HCT116 (cell line): ENCODE measurements at places on chromosomes 7 and 10. TPM values are rescaled to one million over a fixed set of nuclear protein-coding genes. Genes with fewer than 3 reads are reported as not detected.

ITIH2 gene
- total RNA-seq = 0.57 TPM

ITGB8 gene
- total RNA-seq = 2.4 TPM

CNPY1 gene
- not detected for total RNA-seq

BET1 gene
- total RNA-seq = 17.2 TPM

HMX3 gene
- total RNA-seq = not detected

HOXA7 gene
- 15.0 TPM for total RNA-seq

DYNC1I1 gene
- not detected for total RNA-seq

TAS2R3 gene
- total RNA-seq = 1.4 TPM

CDK1 gene
- 104 TPM for total RNA-seq

CLRN3 gene
- total RNA-seq = 0.39 TPM

CFTR gene
- total RNA-seq = not detected

RSPH10B2 gene
- total RNA-seq = 0.37 TPM

ZNF786 gene
- total RNA-seq = 8.5 TPM

MYO3A gene
- total RNA-seq = not detected

ANKRD16 gene
- 9.4 TPM for total RNA-seq
